ENCODE measurements at places on chromosomes 4 and X.

DNA sequence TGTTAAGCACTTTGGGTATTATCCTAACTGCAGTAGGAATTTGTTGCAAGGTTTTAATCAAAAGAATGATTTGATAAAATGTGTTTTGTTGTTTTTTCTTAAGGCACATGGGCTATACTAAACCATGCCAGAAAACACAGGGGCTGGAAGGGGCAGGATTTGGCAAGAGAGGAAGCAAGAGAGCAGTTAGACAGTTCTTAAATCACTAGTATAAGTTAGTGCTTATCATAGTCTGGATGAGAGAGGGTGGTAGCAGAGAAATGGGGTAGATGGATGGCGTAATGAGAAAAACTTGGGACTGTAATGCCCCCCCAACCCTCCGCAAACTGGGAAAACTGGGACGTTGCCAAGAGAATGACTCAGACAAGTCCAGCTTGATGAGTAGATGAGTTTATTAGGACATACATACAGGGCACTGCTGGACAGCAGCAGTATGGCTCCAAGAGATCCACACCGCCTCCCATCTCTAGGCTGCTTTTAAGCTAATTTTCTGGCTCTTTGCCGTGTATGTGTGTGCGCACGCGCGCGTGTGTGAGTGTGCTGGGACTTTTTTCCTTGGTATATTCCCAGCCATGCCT lies 151.5 kb downstream of the PDLIM5 start:
- peak; percentile 38 for DNase-seq

- no peak for DNase-seq
Measured at GRCh38 chr4:56198265-56198664, 189.0 kb downstream of the AASDH start.

GRCh38 chr4:40434126-40434687 lies 99.1 kb downstream of the CHRNA9 start:
- no peak for DNase-seq

GRCh38 chr4:58983887-58984286 lies 1873.7 kb upstream of the IGFBP7 start:
- no peak for DNase-seq

DNA sequence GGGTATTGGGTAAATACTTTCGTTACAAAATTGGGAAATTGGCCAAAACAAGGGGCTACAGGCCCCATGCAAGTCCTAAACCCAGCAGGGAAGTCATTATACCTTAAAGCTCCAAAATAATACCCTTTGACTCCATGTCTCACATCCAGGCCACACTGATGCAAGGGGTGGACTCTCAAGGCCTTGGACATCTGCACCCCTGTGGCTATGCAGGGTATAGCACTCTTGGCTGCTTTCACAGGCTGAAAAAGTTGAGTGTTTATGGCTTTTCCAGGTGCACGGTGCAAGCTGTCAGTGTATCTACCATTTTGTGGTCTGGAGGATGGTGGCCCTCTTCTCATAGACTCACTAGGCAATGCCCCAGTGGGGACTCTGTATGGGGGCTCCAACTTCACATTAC lies 326.5 kb downstream of the TEX13C start:
- DNase-seq: no peak

DNA sequence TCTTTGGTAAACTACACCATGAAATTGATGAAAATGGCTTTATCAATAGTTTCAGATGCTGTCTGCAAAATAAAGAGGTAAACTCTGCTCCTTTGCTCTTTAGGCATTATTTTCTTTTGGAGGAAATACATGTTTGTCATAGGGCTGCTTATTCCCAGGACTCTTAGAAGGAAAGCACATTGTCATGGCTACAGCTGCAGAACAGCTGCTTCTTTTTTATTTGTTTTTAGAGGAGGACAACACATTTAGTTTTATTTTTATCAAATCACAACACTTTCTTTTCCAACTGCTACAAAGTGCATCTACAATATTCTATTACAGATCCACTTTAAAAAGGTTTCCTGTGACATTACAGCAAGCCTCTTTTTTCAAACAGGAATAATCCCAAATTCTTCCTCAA lies 12.7 kb upstream of the HPF1 start:
- peak; percentile 56 for DNase-seq

- DNase-seq: peak; percentile 27
Measured at GRCh38 chr4:73777612-73778011, 37.2 kb downstream of the CXCL8 start.

- DNase-seq: no peak
Measured at GRCh38 chr4:66279084-66279483, 608.8 kb upstream of the EPHA5 start.

DNA sequence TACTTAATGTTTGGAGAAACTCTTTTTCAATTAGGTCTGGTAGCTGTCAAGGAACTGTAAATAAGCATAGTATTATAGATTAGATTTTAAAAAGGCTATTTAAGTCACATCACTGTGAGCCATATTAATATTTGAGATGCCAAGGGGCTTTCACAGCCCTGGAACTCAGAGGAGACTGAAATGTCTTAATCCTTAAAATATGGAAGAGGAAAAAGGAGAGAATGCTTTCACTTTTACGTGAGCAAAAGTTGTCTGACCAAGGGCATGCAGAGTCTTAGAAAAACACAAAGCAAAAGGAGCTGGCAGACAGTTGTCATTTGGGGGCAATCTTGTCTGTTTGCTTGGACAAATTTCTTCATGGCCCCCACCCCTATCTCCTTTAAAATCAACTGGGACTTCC lies 253.2 kb upstream of the IGFBP7 start:
- DNase-seq: no peak

DNA sequence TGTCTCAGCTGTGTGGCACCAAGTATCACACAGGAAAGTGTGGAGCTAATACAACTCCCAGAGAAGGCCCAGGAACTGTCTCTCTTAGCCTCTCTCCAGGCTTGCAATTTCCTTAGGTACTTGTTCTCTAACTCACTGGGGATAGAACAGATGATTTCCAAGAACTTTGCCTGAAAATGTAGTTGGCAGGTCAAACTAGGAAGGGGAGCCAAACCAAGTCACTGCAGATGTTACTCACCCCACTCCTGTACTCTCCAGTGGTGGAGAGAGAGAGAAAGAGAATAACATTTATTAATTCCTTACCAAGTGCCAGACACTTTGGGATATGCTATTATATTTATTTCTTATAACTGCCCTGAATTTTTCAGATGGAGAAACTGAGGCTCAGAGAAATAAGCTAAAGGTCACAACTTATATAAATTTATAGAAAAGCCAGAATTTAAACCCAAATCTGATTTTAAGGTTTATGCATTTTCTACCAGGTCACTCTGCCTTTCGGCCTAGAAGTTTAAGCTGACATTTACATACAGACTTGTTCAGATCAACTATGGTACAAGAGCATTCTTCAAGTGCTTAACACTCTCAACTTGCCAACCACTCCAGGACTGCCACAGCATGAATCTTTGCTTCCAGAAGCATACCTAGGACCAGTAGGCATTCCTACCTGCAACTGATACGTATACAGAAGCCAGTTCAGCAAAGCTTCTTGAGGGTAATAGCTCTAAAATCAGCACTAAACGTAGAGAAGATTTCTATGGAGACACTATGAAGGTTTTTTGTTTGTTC lies 248.6 kb upstream of the ETNPPL start:
- peak; percentile 40 for DNase-seq

GRCh38 chr4:154720618-154721267 lies 23.1 kb upstream of the LRAT start:
- DNase-seq: no peak

GRCh38 chr4:27861802-27862201 lies 1001.2 kb downstream of the STIM2 start:
- peak; percentile 78 for DNase-seq

- no peak for DNase-seq
Measured at GRCh38 chr4:151091047-151091446, 8.4 kb upstream of the RPS3A start.

DNA sequence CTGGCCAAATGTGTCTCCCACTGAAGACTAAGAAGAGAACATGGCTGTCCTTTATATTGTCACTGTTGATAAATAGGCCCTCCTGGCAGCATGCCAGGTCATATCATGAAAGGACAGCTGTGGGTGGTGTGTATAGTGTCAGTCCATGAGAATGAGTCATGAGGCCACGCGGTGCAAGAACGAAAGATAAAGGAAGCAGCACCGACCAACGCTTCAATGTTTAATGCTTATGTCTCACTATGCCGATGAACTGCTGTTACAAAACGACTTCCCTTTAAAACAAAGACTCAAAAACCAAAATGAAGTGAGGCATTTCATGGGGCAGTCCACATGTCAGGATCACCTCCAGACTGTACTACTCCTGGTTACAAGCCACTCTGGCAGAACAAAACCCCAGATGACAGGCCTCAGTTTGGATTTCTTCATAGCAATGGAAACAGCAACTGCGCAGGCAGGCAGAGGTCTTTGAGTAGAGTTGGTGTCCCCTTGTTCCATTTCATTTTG lies 5.2 kb upstream of the TCEANC start:
- peak; percentile 60 for DNase-seq

- no peak for DNase-seq
Measured at GRCh38 chrX:97682991-97683840, 799.5 kb downstream of the RPA4 start.

GRCh38 chr4:2617955-2618354 lies 81.5 kb downstream of the FAM193A start:
- DNase-seq: no peak

- DNase-seq: no peak
Measured at GRCh38 chr4:78863254-78863869, 75.9 kb downstream of the PAQR3 start.

DNA sequence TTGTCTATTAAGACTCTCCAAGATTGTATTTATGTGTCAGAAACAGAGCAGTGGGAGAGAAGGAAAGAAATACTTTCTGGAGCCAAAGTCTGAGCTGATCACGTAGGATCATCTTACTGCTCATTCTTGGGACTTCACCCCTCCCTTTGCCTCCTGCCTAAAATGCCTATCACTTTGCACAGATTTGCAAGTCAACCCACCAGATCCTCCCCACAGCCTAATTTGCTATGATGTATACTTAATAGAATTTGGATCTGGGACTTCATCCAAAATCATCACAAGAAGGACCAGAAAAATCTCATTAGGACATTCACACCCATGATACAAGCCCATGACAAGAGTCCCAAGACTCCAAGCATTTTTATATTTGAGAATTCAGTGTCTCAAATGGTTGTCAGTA lies 290.2 kb downstream of the FBXW7 start:
- DNase-seq: no peak

DNA sequence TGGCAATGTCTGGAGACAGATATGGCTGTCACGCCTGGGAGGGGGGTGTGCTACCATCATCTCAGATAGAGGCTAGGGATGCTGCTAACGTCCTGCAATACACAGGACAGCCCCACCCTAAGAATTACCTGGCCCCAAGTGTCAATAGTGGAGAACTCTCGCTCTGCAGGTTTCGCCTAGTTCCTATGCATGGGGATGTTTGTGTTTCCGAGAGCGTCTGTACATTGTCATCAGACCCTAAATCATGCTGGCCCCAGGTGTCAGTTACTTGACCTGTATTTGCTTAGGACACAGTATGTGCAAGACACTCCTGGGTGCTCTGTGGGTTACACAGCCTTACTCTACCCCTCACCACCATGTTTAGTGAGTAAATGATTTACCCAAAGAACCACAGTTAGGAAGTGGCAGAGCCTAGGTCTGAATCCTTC lies 90.8 kb downstream of the AFF1 start:
- no peak for DNase-seq

- no peak for DNase-seq
Measured at GRCh38 chr4:104971462-104971861, 175.2 kb upstream of the TET2 start.

DNA sequence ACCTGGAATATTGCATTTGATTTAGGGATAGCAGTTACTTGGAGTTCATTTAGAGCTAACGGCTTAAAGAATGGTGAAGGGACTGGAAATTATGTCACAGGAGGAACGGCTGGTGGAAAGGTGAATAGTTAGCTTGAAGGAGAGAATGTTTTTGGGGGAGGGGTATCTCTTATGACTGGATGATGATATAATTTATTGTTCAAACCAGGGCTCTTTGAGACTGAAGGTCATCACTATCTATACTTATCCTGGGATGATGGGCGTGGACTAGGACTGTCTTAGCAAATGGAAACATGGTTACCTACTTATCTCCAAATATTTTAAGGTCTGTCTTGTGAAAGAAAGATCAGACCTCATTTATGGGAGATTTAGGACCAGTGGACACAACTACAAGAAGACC lies 30.1 kb downstream of the WWC2 start:
- DNase-seq: no peak

All from myocyte (in vitro differentiated cells).